SJSA1 (cell line): ENCODE measurements at places on chromosomes 16 and 17. TPM values are rescaled to one million over a fixed set of nuclear protein-coding genes. Genes with fewer than 3 reads are reported as not detected.

The ZCCHC14 gene
- total RNA-seq: 6.8 and 10.7 TPM in 2 replicates

The TANGO6 gene
- total RNA-seq: 17.1 and 18.1 TPM in 2 replicates

The PRAC2 gene
- total RNA-seq: not detected in 2 replicates

- no peak for DNase-seq
These were observed 379.5 kb downstream of the HS3ST4 start for GRCh38 chr16:26071101-26071866.

- DNase-seq: no peak
These were observed 84.3 kb downstream of the MARCHF10 start for GRCh38 chr17:62723842-62724241.

GRCh38 chr17:29791336-29792080, 138.5 kb downstream of the SSH2 start:
- DNase-seq: no peak

DNA sequence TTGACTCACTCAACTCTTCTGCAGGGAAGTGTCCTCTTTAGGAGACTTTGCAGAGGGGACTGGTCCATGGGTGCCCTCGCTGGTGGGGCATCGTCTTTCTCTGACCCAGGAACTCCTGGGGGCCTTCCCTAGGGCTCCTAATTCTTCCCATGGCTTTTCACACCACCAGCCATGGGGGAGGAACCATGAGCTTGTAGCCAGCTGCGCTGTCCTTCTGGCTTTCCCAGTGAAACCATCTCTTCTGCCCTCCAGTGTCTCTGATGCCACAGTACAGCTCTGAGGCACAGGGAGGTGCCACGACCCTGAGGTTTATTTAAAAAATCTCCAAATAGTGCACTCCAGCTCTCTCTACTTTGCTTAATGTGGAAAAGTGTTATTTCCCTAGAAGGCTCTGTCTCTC, 78.6 kb downstream of the SDR42E1 start:
- DNase-seq: no peak

The DHRS7C gene
- not detected in 2 replicates for total RNA-seq

GRCh38 chr16:70381604-70382342, 35.1 kb downstream of the DDX19A start:
- no peak for DNase-seq

The MRPS7 gene
- total RNA-seq: 91.5 and 113 TPM in 2 replicates

GRCh38 chr16:27333549-27333948, 19.8 kb downstream of the IL4R start:
- DNase-seq: no peak

DNA sequence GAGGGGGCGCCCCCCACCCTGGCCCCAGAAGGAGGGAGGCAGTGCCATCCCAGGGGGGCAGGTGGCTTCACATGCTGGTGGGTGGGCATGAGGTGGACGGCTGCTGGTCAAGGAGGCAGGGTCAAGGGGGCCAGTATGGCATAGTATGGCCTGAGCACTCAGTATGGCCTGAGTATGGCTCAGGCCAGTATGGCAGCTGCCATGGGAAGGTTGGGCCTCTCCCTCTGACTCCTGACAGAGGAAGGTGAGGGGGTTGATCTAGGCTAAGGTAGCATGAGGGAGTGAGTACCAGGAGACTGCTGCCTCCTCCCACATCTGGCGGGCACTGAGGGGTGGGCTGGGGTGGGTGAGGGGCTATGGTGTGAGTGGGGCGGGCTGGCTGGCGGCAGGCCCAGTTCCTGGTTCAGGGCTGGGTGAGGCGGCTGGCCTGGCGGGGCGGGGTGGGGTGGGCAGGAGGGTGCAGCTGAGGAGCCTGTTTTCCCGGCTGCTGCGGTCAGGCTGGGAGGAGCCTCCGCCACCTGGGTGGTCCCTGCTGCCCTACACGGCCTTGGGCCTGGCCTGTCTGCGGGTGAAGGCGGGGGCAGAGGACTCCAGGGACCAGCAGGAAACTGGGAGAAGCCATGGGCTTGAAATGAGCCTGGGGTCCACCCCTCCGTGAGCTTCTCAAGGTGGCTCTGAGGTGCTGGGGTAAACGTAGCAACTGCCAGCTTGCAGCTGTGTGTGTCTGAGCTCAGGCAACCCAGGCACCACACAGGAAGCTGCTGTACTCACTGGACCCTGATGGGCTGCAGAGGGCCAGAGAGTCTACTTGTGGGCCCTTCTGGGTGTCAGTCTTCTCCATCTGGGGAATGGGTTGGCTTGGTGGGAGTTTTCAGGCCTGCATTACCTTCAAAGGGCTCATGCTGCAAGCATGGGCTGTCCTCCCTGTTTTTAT, 57.0 kb downstream of the RAI1 start:
- DNase-seq: peak; percentile 85

The CLDN7 gene
- not detected in 2 replicates for total RNA-seq

The ZSCAN10 gene
- not detected in 2 replicates for total RNA-seq

- DNase-seq: no peak
These were observed 22.0 kb upstream of the GOT2 start for GRCh38 chr16:58755989-58756649.

DNA sequence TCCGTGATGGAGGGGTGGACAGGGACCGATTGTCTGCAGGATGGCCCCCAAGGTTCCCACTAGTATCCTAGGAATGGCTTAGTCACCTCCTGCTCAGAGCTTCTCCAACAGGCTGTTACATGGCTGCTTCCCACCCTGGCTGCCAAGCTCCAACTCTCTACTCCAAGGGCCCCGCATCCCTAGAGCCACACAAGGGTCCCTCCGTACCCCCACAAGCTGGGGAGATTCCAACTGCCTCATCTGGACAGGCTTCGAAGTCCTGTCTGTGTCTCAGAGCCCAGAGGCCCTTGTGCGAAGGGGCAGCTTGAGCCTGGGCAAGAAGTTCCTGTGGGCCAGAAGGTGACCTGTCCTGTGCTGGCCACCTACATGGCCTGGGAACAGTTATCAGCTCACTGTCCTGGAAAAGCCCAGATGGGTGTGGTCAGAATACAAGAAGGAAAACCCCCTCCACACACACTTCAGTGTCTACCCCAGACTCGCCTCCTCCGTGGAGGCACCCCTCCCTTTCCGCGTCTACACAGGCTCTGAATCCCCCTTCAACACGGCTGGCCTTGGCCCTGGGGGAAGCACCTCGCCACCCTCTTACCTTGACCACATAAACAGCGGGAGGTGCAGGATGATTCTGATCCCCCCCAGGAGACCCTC, 586 bp downstream of the MEAK7 start:
- no peak for DNase-seq

The CCL23 gene
- total RNA-seq: not detected in 2 replicates
